ENCODE measurements at places on chromosomes 5 and 9.
A peak's percentile ranks its signal among the peaks of the same experiment; 100 is the strongest.

GRCh38 chr9:95092262-95093072, 225.0 kb downstream of the FANCC start:
- DNase-seq: no peak

- DNase-seq: no peak
These were observed 102.1 kb downstream of the SUSD1 start for GRCh38 chr9:112072721-112073638.

DNA sequence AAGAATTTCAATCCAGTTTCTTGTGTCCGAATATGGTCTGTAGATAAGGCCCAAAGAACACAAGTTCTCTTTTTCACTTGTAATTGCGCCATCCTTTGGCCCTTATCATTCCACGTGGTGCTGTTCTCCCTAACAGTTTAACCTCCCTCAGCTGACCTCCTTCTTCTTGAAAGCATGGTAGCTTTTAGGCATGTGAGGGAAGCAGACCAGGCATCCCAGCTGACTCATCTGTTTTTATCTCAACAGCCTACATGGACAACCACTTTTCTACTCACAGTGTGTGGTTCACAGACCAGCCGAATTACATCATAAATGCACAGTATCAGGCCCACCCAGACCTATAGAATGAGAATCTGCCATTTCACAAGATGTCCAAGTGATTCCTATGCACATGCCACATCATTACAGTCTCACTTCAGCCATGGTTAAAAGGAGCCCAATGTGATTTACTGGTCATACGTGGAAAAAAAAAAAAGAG, 26.9 kb upstream of the PLIN2 start:
- DNase-seq: no peak

GRCh38 chr5:36950586-36951457, 74.3 kb downstream of the NIPBL start:
- peak; percentile 29 for DNase-seq

DNA sequence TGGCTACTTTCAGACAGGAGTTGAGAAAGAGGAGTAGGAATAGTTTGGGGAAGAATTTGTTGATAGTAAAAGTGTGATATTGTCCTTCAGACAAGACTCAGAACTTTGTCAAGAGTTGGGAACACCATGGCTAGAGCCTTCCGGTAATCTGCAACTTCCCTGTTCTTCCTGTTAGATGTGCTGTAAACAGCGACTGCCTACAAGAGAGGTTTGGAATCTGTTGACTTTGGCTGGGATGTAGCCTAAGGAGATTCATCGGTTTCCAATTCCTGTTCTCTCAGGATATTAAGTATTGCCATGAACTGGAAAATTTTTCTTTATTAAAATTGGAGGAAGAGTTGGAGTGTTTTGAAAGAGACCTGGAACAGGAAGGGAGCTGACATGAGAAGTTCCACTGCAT, 43.9 kb downstream of the ARHGAP26 start:
- no peak for DNase-seq

GRCh38 chr5:32990593-32991420, 279.7 kb downstream of the NPR3 start:
- DNase-seq: no peak

GRCh38 chr9:109086221-109086620, 33.5 kb downstream of the TMEM245 start:
- peak; percentile 37 for DNase-seq

- DNase-seq: no peak
These were observed 1907.6 kb upstream of the ACO1 start for GRCh38 chr9:30476826-30477225.

GRCh38 chr5:66206465-66206864, 62.4 kb downstream of the SREK1 start:
- no peak for DNase-seq

- no peak for DNase-seq
These were observed 35.7 kb downstream of the SIL1 start for GRCh38 chr5:139162448-139162847.

DNA sequence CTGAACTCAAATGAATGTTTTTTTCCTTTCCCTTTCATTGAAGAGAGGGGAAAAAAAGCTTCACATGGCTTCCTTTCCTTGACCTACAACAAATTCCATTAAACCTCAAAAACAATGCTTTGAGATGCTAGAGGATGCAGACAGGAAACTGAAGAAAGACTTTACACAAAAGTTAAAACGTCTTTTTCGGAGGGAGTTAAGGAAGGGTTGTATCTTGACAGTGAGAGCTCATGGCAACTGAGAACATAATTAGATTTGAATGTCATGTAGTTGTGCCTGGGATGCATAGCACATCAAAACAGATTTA, 66.4 kb downstream of the EBF1 start:
- DNase-seq: no peak

DNA sequence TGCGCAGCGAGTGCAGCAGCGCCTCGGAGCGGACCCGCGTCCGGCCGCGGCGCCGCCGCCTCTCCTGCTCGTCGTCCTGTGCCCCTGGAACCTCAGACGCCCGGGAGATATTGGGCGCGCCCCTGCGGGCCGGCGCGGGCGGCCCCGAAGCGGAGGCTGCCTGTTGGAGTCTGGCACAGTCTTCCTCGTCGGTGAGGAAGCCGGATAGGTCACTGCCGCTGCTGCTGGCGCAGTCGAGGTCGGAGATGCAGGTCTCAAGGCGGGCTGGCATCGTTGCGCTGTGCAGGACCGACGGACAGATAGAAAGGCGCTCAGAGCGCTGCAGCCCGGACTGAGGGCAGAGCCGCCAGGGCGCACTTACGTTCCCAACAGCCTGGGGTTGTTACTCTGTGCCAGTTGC, 344 bp downstream of the NEUROG1 start:
- no peak for DNase-seq

DNA sequence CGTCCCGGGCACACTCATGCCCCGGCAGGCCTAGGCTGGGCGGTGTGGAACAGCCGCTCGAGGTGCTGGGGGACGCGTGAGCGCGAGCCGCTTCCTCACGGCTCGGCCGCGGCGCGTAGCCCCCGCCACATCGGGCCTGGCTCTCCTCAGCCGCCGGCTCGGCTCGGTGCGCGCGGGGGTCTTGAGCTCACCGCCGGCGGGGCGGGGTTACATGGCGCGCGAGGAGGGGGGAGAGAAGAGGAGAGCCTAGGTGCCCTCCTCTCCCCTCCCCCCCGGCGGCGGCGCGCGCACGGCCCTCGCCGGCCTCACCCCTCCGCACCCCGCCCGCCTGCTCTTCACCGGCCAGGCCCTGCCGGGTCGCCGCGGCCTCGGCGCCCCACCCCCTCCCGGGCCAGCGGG, 7.7 kb downstream of the RANBP6 start:
- DNase-seq: peak; percentile 81

DNA sequence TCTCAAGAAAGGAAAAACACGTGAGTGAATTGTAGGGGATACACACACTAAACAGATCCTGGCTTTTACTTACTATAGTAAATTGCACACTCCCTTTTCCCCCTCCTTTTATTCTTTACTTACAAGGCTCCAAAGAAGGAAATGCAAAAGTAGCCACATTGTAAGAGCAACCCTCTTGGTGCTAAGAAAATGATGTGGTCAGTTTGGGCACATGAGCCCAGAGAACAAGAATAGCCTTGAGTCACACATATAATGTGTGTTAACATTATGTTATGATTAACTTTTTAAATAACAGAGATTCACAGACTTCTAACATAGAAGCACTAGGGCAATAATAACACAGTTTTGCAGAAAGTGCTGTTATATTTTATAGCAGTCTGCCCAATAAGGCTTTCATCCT, 48.5 kb downstream of the PCSK5 start:
- no peak for DNase-seq

GRCh38 chr5:132474881-132475496, 15.6 kb downstream of the IRF1 start:
- no peak for DNase-seq

DNA sequence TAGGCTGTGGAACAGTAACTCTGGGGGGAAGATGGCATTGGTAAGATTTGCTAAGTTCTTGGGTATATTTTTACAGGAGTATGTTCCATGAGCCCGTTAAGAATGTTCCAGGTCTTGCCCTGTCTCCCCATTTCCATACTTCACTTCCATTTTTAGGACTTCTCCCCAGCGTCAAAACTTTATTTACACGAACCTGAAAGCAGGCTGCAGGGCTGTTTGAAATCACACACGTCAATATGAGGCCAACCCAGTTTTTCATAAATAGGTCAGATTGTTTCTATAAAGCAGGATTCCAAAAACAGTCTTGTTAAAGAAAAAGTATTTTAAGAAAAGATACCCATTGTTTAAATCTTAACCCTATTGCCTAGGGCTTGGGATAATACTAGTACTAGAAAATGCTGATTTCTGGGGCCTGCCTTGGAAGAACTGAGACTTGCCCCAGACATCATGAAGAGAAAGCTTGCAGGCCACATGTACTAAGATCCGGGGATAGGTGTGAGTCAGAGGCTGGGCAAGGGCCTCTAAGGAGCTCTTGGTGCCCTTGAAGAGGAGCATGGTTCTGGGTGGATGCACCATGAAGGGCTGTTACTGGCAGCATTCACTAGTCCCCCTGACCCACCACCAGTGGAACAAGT, 24.2 kb downstream of the TRIO start:
- DNase-seq: no peak

DNA sequence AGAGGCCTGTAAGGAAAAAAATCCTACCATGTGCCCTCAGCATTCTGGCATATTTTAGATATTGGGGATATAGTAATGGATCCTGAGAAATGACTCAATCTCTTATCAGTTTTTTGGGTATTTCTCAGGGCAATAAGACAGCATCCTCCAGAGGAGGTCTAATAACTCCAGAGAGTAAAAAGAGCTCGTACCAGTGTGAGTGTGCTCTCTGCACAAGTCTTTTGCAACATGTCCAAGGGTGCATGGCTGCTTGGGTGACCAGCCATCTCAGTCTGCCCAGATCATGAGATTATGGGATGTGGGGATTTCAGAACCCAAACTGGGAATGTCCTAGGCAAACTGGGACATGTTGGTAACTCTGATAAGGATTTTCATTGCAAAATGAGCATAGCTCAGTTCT, 15.3 kb downstream of the ASPN start:
- no peak for DNase-seq

GRCh38 chr5:139038613-139039305, 159.4 kb downstream of the SIL1 start:
- no peak for DNase-seq

DNA sequence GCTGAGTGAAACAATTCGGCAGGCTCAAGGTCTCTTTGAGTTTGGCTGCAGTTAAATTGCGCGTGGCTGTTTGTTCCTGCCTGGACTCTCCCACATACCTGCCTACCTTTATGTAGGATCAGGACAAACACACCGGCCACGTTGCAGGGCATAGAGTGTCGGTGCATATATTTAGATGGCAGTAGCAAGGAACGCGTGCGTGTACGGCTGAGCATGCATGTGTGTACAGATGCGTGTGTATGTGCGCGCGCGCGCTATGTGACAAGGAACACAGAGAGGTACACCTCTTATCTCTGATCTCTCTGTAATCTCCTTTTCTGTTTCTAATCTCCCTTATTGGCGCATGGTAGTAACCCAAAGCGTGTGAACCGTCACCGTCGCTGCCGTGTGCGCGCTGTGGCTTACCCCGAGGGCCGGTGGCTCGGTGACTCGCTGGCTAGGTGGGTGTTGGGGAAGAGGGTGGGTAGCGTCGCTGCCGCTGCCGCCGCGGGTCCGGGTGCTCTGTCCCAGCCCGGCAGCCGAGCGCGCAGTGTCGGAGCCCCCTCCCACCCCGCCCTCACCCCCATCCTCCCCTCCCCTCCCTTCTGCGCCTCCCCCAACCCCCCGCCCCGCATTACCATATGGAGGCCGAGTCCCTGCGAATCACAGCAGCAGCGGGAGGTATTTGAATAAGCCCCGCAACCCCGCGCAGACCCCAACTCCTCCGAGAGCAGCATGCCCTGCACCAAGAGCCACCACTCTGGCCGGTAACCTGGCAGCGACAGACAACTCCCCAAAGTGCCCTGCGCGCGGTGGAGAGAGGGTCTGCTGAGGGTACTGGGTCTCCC, 204.8 kb downstream of the MEF2C start:
- no peak for DNase-seq

DNA sequence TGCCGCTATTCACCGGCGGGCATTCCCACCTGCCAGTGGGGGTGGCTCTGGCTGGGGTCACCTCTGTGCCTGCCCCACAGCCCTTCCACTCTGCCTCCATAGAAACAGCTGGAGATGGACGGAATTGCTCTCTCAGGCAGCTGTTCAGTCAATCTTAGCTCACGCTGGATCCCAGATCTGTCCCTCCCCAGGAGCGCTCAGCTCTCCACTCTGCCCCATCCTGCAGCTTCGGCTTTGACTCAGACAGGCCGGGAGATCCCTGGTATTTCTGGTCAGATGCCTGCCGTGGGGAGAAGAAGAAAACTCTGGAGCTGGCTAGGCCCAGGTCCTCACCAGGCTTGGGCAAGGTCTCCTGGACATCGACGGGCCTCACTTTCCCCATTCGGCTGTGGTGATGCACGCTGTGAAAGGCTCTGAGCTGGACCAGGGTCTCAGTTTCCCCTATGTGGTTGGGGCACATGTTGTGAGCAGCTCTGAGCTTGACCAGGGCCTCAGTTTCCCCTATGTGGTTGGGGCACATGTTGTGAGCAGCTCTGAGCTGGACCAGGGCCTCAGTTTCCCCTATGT, 7.6 kb upstream of the SLC9A3 start:
- DNase-seq: no peak

DNA sequence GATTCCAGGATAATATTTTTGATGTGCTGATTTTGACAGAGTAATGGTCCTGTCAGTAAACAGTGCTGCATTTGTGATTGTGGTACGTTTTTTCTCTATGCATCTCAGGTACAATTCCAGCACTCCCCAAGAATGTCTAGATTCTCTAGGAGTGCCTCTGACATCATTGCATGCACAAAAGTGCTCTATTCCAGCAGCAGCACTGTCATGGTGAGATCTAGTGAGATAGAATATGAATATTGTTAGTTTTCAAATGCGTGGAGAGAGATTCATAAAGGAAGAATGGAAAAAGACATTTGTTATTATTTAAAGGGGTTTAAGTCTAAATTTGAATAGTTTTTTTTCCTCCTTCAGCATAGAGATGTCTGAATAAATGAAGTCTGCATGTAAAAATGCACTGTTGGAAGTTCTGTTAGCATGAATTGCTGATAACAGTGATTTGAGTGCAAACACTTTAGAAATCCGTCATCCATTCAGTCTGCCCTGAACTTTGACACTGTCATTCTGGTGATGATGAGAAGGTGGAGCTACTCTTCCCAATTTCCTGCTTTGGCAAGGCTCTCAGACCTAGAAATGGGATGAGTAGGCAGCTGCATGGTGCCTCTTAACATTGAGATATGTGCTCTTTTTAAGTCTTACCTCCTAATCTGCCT, 84.6 kb downstream of the GAPVD1 start:
- DNase-seq: no peak

DNA sequence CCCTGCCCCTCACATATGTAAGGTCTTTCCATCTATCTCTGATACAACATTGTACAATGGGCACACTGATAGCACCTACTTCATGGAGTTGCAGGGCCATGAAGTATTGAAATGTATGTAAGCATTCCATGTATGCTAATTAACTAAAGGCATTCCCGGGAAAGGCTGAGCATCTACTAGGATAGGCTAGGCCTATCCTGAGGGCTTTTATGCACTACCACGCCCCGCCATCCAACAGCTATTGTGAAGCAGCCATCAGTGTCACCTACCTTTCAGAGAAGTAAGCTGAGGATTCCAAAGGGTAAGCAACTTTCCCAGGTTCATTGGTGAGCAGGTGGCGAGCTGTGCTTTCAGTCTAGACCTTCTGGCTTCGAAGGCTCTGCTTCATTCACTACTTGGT, 47.6 kb downstream of the NSG2 start:
- DNase-seq: no peak

All from GM20000 (cell line).